Stromal cell of bone marrow (primary cell): ENCODE measurements at places on chromosomes 5 and 9.
A peak's percentile ranks its signal among the peaks of the same experiment; 100 is the strongest.

DNA sequence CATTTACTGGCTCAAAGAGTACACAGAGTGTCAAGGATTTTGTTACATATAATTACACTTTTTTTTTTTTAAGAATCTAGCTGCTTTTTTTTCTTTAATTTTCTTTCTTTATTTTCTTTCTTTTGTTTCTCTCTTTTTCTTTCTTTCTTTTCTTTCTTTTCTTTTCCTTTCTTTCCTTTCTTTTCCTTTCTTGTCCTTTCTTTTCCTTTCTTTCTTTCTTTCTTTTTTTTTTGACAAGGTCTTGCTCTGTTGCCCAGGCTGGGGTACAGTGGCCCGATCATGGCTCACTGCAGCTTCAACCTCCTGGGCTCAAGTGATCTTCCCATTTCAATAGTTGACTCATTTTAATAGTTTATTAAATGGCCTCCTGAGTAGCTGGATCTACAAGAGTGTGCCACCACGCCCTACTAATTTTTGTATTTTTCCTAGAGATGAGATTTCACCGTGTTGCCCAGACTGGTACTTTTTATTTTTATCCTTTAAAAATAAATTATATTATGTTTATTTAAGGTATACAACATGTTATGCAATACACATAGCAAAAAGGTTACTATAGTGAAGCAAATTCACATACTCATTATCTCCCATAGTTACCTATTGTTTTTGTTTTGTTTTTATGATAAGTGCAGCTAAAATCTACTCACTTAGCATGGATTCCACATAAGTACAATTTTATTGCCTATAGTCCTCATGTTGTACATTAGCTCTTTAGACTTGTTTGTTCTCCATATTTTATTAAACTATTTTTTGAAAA, 381.5 kb upstream of the KLF4 start:
- DNase-seq = no peak

DNA sequence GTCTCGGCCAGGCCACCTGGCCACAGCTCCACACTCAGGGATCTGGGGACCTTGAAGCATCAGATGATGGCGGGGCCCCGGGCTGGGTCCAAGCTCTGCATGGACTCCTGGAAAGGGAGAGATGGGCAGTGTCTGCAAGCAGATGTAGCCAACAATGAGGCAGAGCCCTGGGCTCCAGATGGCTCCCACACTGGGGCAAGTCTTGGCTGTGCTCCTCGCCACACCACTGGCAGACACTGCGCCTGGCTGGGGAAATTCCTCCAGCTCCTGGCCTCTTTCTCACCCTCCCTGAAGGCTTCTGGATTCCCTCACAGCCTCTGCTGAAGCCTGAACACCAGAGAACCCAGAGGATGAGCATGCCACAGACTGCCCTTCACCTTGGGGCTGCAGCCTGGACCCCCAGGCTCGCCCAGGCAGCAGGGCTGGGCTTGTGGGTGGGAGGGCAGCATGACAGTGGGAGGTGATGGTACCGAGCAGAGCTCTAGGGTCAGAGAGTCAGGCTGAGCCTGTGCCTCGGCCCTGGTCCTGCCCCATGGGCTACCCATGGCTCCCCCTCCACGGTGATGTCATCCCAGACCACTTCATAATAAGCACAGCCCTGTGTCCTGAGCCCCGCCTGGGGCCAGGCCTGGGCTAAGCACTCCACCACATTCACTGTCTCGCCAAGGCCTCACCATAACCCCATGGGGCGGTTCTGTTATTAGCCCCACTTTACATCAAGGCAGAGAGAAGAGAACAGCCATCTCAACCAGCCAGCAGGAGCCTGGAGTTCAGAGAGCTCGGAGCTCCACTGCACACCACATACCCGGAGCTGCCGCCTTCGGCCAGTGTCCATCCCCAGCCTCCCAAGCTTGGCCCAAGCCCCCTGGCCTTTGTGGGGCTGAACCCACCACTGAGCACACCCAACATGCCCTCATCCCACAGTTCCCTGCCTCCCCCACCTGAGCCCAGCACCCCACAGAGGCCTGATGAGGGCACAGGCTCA, 62.2 kb upstream of the ADAMTS2 start:
- DNase-seq = peak; percentile 24

GRCh38 chr9:35608221-35608620, 3.2 kb downstream of the TESK1 start:
- DNase-seq = no peak

- no peak for DNase-seq
Observed at GRCh38 chr5:146706321-146706972, 172.1 kb downstream of the PPP2R2B start.

DNA sequence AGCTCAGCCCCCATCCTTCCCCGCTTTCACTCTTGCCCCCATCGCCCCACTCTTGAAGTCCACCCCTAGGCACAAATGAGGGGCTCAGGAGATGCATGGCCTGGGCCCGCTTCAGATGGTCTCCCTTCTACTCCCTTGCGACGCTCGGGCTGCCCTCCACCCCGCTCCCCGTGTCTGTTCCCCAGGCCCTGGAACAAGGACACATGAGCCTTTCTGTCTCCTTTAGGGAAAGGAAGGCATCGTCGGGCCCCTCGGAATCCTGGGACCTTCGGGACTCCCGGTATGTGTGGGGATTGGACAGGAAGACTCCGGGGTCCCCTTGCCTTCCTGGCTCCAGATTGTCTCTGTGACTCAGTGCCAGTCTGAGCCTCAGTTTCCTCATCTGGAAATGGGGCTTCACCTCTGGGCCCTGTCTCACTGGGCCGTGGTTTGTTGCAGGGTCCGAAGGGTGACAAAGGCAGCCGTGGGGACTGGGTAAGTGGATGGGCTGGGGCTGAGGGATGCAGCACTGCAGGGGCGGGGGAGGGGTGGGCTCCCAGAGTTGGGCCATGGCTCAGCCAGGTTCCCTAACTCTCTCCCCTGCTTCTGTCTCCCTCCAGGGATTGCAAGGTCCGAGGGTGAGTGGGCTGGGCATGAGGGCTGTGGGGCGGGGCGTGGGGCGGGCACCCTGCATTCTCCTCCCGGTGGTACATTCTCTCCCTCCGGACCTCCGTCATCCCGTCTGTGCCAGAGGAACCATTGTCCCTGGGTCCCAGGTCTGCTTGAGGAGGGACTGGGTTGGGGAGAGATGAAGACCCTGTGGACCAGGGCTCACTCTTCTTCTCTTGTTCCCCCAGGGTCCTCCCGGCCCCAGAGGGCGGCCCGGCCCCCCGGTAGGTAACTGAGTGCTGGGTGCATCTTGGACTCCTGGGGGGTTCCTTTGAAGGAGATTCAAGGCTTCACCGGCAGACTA, 21.8 kb upstream of the ORM1 start:
- no peak for DNase-seq

DNA sequence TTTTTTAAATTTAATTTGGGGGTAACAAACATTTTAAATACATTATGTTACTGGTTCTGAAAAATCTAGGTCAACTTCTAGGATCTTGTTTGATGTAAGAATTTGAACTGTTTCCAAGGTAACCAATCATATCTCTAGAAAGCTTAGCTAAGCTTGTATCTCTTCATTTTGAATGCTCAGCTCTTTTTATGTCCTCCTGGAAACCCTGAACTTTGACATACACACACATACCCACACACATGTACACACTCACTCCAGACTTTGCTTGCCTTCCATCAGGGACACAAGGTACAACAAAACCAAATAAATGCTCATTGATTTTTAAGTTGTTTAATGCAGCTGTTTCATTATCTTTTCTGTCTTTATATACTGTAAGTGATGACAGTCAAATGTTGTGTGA, 178.5 kb downstream of the RAB3C start:
- DNase-seq = no peak

DNA sequence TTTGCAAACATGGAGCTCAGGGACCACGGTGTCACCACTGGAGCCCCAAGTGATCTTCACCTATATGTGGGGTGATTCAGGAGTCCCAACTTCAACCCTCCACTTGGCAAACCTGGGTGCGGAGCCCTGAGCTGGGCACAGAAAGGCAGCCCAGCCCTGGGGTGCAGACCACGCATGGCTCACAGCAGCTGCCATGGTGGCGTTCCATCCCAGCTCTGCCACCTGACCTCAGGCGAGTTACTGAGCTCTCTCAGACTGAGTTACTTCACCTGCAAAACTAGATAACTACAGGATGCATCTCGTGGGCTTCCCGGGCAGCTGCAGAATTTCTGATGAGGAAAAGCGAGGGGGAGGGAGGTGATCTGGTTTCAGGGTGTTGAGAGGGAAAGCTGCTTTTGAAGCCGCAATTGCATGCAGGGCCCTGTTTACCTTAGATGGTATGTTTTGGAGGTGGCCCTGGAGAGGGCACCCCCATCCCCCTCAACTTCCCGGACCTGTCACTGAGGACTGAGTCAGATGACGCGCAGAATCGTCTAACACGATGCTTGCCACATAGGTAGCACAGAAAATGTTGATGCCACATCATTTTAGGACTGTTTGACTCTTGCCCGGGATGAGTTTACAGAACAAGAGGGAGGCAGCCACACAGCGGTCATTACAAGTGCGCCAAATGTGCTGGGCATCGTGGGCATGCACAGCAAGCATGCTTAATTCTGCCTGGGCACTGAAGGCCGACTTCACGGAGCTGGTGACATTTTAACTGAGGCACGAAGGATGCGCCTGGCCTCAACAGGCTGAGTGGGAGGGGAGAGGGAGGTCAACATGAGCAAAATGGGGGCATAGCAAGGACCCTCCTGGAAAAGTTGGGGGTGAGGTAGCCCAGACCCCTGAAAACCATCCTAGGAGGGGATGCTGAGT, 154.6 kb downstream of the COL23A1 start:
- no peak for DNase-seq

DNA sequence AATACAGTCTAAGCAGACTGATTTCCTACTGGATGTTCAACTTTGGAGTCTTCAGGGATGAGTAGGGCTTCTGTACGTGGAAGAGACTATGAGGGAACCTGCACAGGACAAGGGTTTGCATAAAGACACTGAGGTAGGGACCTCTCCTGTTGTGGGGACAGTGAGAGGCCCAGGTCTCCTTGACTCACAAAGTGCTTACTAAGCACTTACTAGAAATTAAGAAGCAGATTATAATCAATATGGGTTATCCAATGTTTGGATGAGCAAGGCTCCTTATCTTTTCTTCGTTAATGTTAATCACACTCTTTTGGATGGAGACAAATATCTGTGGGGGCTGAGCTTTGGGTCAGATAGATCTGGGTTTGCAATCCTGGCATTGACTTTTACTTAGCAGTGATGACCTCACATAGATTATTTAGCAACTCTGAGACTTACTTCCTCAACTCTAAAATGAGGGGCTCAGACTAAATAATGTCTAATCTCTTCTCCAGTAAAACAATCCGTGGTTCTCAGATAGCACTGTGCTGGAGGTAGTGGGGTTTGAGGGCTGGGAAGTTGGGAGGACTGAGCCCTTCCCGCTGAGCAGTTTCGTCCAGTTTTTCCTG, 45.9 kb downstream of the PDCD1LG2 start:
- no peak for DNase-seq

- no peak for DNase-seq
Observed at GRCh38 chr9:120926397-120926928, at the start of gene TRAF1. Gene TRAF1, minus strand, starts transcription at chr9:120926796. Its CDS starts 721 bp downstream, at chr9:120926075.

DNA sequence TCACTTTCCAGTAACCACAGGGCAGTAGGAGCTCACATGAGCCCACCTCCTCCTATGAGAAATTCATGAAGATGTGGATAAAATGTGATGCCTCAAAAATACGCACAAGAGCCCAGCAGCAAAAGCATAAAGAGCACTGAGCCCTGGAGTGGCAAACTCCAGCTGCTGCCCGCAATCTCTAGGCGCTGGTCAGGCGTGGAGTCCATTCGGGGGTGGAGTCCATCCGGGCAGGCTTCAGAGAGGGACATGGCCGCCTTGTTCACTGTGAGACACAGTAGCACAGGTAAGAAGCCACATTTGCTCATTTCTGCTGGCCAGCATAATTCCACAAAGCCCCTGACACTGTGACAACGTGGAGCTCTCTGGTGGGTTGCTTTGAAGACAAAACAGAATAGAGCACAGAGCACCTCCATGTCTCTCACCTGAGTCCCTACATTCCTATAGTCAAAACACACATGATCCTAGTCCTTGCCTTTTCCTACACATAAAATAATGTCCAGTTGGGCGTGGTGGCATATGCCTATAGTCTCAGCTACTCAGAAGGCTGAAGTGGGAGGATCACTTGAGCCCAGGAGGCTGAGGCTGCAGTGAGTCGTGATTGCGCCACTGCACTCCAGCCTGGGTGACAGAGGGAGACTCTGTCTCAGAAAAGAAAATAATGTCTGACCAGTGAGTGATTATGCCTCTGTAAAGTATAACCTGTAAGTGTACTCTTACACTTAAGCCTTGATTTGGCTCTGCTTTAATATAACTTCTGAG, 365.2 kb downstream of the GADD45G start:
- DNase-seq = no peak

GRCh38 chr5:154395407-154396106, 50.2 kb upstream of the SAP30L start:
- no peak for DNase-seq

GRCh38 chr5:65775476-65775875, 53.5 kb downstream of the NLN start:
- no peak for DNase-seq

DNA sequence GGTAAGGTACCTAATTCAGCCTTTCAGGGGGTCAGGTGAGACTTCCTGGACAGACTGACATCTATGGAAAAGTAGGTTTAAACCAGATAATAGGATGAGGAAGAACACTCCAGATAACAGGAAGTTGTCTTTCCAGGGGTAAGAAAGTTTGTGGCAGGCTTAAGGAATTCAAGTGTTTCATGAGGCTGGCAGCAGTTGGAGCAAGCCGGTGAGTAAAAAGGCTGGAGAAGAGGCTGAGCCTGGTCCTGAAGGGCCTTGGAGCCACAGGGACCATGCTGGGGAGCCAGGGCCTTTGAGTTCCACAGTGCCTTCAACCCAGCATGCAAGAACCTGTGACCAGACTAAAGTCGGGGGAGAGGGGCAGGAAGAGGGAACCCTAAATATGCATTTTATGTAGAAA, 353.4 kb downstream of the SPOCK1 start:
- no peak for DNase-seq

GRCh38 chr5:76641514-76642120, 18.4 kb upstream of the F2RL2 start:
- DNase-seq = peak; percentile 66

DNA sequence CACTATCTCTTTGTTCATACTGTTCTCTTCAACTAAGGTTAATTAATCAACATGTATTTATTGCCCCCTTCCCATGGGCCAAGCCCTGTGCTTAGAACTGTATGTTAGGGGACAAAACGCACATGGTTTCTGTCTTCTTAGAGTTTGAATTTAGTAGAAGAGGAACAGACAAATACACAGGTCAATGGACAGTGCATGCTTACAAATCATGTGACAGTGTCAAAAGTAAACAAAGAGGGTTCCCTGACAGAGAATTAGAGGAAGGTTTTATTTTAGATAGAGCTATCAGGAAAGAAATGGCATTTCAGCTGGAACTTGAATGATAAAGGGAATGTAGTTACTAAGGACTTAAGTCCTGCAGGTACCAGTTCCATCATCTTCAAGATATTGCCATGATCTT, 145.2 kb upstream of the CCDC152 start:
- no peak for DNase-seq

- no peak for DNase-seq
Observed at GRCh38 chr5:33890131-33891032, 1.4 kb downstream of the ADAMTS12 start.

GRCh38 chr5:179803651-179804554, 2.8 kb downstream of the MGAT4B start:
- DNase-seq = no peak

- DNase-seq = no peak
Observed at GRCh38 chr9:78707481-78707991, 410.6 kb downstream of the PSAT1 start.

- no peak for DNase-seq
Observed at GRCh38 chr9:131028221-131028884, 19.4 kb downstream of the LAMC3 start.

GRCh38 chr5:131589510-131590348, 45.3 kb downstream of the RAPGEF6 start:
- DNase-seq = peak; percentile 22

- DNase-seq = no peak
Observed at GRCh38 chr5:88808153-88808552, 74.8 kb downstream of the MEF2C start.
